Upper lobe of left lung (tissue), 6 donors: ENCODE measurements at places on chromosomes 6 and 20.

DNA sequence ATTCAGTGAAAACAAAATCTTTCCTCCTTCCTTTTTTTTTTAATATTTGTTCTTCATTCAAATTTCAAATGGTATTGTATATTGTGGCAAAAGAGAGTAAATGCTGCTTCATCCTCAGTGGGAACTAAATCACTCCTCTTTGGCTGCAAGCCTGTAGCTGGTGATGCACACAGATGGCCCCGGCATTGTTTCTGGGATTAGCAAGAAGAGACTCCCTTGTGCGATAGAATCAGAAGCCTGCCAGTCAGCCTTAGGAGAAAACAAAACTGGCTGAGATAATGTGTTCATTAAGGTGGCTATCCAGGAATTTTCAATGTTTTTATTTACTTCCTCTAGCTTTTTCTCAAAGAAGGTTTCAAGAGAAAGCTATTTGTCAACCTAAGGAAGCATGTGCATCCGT lies 20.7 kb upstream of the ELOVL2 start:
- DNase-seq = no peak

DNA sequence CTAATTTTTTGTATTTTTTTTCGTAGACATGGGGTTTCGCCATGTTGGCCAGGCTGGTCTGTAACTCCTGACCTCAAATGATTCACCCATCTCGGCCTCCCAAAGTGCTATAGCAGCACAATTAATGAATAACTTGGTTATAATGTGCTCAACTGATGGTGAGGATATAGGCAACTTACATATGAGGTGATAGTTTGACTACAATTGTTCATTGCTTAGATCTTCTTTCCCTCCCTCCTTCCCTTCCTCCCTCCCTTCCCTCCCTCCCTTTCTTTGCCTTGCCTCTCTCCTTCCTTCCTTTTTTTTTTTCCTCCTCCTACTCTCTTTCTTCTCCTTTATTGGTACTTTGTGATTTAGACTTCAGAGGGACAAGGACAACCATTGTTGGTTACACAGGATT lies 151.2 kb downstream of the RNF144B start:
- DNase-seq = no peak

DNA sequence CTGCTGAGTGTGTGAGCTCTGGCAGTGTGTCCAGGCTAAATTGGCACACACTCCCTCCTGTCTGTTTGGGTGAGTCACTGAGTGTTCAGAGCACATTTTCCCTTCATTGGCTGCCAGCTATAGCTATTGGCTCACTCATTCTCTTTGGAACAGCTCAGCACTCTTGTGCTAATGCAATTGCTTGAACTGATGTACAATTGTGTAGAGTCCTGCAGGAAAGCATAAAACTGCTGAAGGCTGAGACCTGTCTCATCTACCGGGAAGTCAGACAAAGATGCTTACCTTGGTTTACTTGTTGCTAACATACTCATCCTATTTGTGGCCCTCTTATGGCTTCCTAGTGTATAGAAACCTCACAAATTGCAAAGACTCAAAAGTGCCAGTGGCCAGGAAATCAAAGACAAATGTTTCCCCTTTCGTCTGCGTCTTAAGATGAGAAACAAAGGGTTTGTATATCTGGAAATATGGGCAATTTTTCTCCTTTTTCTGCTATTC lies 351.0 kb downstream of the BCKDHB start:
- DNase-seq = peak; percentile 43

GRCh38 chr20:19495905-19496703 lies 262.0 kb upstream of the RIN2 start:
- DNase-seq = no peak

DNA sequence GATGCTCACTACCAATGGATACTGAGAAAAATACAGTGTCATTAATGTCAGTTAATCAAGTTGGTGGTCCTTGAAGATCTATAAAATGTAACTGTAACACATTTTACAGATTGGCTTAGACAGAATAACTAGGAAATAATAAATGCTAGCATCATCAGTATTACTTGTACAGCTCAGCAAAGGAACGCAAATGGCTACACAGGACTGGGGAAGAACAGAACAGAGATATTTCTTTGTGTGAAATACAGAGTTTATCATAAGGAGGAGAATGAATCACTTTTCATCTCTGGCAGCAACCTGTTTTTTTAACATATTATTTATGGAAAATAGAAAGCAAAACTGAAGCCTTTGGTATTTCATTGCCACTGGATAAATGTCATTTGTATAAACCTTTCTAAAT lies 8.2 kb upstream of the QKI start:
- no peak for DNase-seq

- no peak for DNase-seq
Observed at GRCh38 chr20:20754714-20755113, 42.3 kb upstream of the RALGAPA2 start.
